ENCODE measurements at places on chromosomes 5 and 9.

DNA sequence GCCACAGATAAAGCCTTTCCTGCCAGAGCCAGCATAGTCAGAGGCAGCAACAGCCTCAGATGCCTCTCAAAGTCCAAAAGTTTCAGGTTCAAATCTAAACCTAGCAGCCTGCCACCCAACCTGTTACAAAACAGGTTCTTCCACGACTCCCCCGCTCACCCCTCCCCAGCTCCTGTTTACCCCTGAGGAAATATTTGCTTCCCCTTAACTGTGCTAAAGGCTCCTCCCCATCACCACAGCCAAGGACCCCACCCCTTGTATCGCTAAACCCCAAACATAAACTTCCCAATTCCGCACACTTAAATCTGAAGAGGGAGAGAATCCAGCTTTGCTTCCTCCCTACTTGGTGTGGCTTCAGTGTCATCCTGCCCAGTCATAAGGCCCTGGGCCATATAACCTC lies 15.4 kb upstream of the VDAC1 start:
- no peak for DNase-seq

- DNase-seq: no peak
These were observed 28.8 kb upstream of the TAL2 start for GRCh38 chr9:105633411-105633810.

GRCh38 chr9:35689542-35690293 lies at the start of gene TPM2:
TPM2 (minus strand) TSS chr9:35689925; CDS start chr9:35689817, 108 bp downstream.
- DNase-seq: no peak

GRCh38 chr9:35180801-35181200 lies 19.0 kb downstream of the UNC13B start:
- DNase-seq: no peak

- DNase-seq: no peak
These were observed 21.5 kb downstream of the NKD2 start for GRCh38 chr5:1029945-1030625.

- DNase-seq: no peak
These were observed 39.2 kb downstream of the MVB12B start for GRCh38 chr9:126365780-126366179.

DNA sequence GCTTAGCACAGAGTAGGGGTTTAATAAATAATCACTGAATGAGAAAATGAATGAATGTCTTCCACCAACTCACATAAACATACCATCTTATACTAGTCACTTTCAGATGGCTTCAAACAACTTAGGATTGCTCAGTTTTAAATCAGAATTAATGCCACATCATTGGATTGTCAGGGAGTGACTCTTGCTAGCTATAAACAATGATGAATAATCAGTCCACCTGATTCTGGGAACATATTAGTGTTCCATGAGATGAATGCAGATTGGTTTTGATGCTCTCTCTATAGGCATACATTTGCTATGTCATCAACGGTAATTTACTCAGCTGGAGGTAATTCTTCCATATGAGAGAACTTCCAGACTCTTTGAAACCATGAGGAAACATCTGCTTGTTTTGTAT lies 97.4 kb downstream of the CDH9 start:
- DNase-seq: no peak

DNA sequence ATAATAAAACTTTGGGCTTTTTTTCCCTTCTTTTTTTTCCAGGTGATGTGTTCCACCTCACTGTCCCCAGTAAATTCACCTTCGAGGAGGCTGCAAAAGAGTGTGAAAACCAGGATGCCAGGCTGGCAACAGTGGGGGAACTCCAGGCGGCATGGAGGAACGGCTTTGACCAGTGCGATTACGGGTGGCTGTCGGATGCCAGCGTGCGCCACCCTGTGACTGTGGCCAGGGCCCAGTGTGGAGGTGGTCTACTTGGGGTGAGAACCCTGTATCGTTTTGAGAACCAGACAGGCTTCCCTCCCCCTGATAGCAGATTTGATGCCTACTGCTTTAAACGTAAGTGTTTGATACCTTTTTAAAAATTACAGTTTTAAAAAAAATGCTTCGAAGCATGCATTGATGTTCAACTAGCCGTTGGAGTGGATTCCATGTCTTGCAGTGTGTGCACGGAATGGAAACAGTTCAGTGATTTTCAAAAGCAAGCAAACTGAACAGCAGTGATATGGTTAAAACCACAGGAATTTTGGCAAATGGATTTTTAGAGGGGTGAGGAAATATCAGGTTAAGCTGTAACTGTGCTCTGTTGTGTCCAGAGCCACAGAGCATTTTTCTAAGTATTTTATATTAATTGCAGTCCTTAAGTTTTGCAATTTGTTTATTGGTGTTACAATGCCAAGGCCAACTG lies 40.7 kb downstream of the VCAN start:
- no peak for DNase-seq

DNA sequence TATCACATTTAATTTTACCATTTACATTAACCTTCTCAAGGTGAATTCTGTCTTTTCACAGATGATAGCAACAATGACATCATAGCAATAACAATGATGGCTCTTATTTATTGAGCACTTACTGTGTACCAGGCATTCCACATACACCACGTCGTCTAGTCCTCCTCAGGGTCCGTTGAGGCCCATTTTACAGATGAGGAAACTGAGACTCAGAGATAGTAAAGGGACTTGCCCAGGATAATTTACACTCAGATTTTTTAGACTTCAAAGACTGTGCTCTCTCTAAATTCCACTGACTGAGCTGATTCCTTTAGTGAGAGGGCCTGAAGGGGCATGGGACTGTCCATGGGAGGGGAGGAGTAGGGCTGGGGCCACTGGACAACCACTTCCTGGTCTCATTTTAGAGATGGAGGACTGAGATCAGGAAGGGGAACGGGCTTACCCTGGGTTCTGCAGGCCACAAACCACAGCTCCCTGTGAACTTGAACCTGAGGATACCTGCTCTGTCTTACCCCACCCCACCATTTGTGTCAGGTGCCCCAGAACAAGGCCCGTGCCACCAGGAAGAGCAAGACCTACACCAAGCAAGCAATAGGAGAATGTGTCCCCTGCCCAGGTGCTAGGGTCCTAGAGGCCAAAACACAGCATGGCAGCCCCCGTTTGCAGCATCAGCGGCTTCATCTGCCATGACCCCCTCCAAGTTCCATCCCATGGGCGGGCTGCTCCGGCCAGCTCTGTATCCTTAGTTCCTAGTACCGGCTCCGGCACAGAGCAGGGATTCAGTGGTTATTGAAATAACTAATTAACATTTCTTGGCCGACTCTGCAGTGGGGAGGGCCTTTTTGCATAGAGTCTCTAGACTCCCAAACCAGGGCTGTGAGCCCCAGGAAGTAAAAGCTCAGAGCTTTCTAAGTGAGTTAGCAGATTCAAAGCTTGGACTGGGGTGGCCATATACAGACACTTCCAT lies 96.6 kb downstream of the RGS3 start:
- DNase-seq: no peak

- no peak for DNase-seq
These were observed 12.3 kb downstream of the GPBP1 start for GRCh38 chr5:57186194-57186593.

- no peak for DNase-seq
These were observed 114.7 kb upstream of the IL7R start for GRCh38 chr5:35741971-35742370.

GRCh38 chr5:154446195-154447088 lies 645 bp downstream of the SAP30L start:
- DNase-seq: no peak

All from CD8-positive, alpha-beta T cell (primary cell).